Lung microvascular endothelial cell (primary cell): ENCODE measurements at places on chromosomes 2 and 18. TPM values are rescaled to one million over a fixed set of nuclear protein-coding genes. Genes with fewer than 3 reads are reported as not detected.

- no peak for DNase-seq
These were observed 5.7 kb downstream of the ZNF385B start for GRCh38 chr2:179855673-179856072.

GRCh38 chr18:73047688-73048087 lies 179.9 kb upstream of the NETO1 start:
- no peak for DNase-seq

DNA sequence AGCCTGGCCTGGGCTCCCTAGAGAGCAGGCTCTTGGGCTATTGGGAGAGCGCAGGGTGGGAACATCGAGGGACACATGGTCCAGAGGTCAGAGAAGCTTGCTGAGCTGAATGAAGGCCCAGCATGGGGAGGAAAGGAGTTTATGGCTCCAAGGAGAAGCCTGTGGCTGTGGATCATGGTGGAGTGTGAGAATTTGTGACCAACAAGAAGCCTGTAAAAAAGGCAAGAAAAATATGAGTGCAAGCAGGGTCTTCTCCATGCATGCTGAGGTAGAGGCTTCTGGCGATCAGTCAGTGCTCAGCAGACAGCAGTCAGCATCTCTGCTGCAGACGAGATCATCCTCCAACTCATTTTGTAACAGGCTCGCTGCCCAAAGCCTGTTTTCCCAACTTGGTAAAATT lies 1.3 kb upstream of the SCYGR3 start:
- no peak for DNase-seq

- peak; percentile 13 for DNase-seq
These were observed 373.8 kb downstream of the TMEM182 start for GRCh38 chr2:103135679-103136078.

GRCh38 chr2:238925816-238926521 lies 78.1 kb downstream of the TWIST2 start:
- no peak for DNase-seq

GRCh38 chr2:230564805-230565779 lies 147.6 kb upstream of the CAB39 start:
- DNase-seq = no peak

- DNase-seq = no peak
These were observed 95.5 kb upstream of the ATG16L1 start for GRCh38 chr2:233156001-233156400.

DNA sequence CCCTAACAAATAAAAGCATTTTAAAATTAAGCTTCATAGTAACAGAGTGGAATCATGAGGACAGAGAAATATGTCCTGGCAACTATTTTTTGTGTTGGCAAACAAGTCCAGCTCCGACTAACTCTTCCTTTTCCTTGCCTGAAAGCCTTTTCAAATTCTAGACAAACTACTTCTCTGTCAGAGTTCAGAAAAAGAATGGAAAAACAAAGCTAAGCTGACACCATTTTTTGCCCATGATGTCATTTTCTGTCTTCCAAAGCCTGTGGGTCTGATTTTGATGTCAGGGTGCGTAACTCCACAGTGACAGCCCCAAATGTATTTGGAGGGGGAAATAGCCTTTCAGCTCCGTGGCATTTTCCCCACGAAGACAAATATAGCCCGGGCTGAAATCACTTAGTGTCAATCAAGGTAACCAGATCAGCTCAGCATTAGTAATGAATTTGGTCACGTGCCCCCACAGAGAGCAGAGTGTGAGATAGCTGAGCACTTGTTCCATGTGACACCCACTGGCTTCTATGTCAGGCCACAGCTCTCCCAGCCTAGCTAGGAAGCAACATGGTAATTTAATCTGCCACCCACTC lies 233.0 kb upstream of the SIX2 start:
- DNase-seq = peak; percentile 36

GRCh38 chr2:214341646-214342045 lies 69.2 kb upstream of the VWC2L start:
- no peak for DNase-seq

GRCh38 chr2:127615511-127616166 lies 30.3 kb upstream of the GPR17 start:
- DNase-seq = no peak

DNA sequence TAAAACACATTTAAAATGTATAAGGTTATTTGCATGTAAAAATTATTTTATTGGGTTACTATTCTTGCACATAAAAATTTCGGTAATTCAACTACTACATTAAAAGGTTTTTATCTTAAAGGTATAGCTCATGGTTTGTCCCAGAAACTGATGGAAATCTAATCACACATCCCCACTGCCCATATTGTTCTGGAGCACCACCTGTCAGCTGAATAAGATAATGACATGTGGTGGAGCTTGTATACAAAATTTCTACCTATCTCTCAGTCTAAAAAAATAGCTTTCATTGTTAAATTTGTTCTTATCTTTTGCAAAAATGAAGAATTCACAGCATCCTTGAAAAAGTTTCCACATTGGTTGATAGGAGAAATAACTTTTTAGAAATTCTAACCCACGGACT lies 18.3 kb downstream of the ERBB4 start:
- DNase-seq = peak; percentile 7

- peak; percentile 55 for DNase-seq
These were observed 7.5 kb downstream of the C2orf49 start for GRCh38 chr2:105344704-105345345.

GRCh38 chr2:68157002-68157401 lies 686 bp upstream of the PNO1 start:
- DNase-seq = no peak

DNA sequence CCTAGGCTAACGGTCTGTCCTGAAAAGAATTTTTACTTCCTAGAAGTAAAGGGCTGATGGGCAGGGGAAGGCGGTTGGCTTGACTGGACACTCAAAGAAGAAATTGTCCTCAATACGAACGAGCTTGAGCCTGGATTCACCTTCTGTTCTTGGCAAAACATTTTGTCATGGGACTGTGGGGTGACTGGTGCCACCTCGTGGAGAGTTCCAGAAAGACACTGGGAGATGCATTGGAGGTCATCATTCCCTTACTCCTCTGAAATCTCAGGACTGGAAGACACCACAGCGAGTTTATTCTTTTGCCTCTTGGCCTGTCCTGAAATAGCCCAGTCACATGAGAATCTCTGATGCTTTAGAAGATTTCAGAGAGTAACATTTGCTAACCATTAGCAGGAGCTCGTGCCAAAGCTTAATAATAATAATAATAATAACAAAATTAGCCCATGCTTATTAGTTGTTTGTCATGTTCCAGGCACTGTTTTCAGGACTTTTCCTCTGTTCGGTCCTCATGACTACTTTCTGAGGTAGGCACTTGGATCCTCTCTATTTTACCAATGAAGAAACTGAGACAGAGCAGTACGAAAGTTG lies 44.5 kb downstream of the TMEM182 start:
- peak; percentile 71 for DNase-seq

TBR1 gene
- total RNA-seq = under 0.01 TPM in 1 of 2 replicates, not detected in the other

RIT2 gene
- total RNA-seq = not detected in 2 replicates

ZBTB7C gene
- under 0.01 TPM in 1 of 2 replicates, not detected in the other for total RNA-seq

LOXHD1 gene
- total RNA-seq = not detected in 2 replicates

SKOR2 gene
- total RNA-seq = not detected in 2 replicates

POU3F3 gene
- not detected in 2 replicates for total RNA-seq
